ENCODE measurements at places on chromosomes 4 and X.

DNA sequence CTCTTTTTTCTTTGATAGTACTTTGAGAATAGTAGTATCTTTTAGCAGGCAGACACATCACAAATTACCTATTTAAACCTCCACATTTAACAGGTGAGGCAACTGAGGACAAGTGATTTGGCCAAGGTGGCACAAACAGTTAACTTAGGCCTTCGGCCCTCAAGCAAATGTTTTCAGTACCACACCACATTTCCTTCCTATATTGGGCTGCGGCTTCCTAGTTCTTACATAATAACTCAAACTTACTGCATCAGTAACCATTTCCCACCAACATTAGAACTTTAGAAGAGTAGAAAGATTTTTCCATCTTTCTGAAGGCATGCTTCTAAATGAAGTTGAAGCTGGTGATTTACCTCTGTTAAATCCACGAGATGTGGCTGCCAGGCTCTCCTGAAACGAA lies 63.2 kb upstream of the SLC4A4 start:
- DNase-seq, result no peak

- DNase-seq, result no peak
Measured at GRCh38 chrX:17967888-17968287, 106.8 kb upstream of the RAI2 start.

DNA sequence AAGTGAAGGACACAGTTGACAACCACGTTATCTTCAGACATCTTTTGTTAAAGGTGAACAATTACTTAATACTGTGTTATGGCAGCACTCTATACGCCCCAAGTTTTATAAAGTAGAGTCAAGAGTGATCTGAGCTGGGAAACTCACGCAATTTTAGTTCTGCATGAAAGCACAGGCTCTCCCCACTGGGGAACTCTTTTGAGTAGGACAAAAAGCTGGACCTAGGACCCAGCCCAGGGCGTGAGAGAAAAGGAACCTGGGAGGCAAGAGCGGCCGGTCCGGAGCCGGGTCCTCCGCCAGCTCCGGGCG lies 152.6 kb upstream of the SLC4A4 start:
- no peak for DNase-seq

DNA sequence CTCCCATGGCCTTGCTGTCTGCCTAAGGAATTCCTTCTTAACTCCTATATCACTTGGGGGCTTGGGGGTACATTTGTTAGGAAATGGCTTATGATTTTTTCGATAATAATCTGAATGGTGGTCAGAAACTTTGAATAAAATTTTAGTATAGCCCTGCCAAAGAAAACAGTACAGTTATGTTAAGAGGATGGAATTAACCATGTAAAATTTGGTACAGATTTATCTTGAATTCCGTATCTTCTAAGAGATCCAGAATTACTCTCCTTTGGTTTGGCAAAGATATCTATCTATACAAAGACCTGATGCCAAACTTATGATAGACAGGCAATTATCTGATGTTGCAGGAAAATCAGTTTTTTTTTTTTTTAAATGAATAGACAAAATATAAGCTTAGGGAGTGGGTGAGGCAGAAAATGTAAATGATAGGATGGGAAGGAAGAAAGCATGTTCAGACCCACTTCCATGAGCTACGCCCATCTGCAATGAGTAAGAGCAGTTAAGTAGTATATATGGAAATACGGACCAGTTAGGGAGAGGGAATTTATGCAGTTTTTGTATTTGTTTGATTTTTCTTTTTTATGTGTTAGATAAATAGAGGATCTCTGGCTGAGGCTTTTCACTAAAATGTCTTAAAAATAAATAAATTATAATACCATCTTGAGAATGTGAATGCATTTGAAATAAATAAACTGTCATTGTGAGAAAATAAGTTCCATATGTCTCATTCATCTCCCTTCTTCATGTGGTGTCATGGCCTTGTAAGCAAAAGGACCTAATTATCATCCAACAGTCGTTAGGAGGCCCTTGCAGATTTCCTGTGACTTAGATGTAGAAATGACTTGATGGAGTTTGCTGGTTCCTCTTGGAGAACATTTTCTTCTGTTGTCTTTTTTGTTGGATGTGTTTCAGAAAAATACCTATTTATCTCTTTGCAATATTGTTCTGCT lies 389.6 kb downstream of the ARHGAP24 start:
- DNase-seq, result no peak

DNA sequence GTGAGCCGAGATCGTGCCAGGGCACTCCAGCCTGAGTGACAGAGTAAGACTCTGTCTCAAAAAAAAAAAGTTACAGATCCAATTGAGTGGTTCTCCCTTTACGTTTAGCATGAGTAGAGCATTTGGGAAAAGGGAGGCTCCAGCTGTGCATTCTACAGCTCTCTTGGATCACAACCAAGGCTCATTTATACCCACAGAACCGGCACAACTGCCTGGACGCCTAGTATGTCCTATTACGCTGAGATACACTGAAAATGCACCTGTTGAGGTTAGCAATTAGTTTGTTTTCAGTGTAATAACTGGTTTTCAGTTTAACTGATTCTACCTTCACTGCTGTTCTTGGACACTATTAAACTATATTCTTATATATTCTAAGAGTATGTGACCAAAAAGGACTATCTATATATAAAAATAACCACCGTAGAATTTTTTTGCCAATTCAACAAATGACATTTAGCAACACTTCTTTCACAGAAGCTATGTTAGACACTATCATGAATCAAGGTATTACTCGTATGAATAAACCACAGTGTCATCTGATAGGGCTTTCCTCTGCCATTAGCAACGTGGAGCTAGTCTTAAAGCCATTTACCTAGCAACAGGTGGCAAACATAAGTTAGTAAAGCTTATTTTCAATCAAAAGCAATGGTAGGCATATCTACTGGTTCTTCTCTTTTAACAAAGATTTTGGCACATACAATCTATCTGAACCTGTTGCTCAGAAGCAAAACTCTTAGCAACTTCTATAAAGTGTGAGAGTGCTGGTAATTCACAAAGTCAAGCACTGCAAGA lies 3.6 kb downstream of the OTUD4 start:
- DNase-seq, result no peak

DNA sequence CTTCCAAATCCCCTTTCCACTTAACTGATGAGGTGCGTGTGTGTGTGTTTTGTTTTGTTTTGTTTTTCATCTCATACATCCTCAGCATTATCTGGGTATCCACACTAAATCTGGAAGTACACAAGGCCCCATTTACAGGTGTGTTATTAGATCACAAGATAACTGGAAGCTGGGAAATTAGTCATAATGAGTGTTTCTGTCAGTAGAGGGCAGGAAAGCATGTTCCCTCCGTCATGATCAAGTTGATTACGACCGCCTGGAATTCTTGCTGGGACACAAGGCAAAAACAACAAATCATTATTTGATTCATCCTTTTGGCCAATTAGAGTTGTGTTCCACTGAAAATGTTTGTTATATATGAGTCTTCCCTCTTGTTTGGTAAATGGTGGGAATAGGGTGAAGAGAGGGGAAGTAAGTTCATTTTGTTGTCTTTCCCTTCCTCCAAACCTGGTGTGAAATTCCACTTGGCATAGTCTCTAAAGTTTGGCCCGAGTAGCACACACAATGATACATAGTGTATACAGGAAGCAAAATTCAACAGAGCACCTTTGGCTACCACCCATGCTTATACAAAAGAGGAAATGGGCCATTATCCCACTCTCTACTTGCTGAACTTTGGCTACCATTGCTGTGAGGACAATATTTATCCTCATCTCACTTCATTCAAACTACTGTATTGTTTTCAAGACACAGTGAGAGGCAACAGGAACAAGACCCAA lies 33.3 kb upstream of the TLL1 start:
- no peak for DNase-seq
